ENCODE measurements at places on chromosomes 3 and 15.
A peak's percentile ranks its signal among the peaks of the same experiment; 100 is the strongest.

DNA sequence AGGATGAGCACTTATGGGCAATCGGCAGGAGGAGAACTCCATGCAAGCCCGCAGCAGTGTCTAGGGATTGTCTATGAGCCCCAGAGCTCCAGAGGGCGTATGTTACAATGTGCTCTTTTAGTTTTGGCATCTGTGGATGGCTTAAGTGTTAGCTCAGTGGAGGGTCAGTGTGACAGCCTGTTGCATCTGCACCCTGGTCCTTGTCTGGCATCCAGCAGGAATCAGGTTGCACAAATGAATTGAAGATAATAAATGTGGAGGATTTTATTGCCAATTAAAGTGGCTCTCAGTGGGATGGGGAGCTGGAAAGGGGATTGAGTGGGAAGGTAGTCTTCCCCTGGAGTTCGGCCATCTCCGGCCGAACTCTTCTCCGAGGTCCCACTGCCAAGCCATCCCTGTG, 11.8 kb upstream of the PRICKLE2 start:
- no peak for DNase-seq

GRCh38 chr15:57235873-57236272, 140.4 kb upstream of the CGNL1 start:
- DNase-seq = no peak

GRCh38 chr3:11655196-11655928, 11.6 kb upstream of the VGLL4 start:
- DNase-seq = no peak

DNA sequence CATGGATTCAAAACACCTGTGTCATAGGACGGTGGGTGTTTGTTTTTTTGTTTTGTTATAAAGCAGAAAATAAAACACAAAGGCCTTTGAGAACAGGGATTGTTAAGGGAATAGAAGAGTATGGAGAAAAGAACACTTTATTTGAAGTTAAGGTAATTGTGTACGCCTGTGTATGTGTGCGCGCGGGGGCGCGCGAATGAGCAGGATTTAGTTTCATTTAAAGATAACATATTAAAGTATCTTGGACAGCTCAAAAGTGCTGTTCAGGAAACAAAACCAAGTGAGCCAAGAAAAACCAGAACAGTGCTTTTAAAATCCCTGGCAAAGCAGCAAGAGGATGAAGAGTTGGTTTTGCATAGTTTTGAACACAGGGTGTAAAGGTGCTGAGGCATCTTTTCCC, 1.9 kb downstream of the CPNE4 start:
- no peak for DNase-seq

- DNase-seq = no peak
Measured at GRCh38 chr15:73822998-73823397, 50.4 kb upstream of the TBC1D21 start.

DNA sequence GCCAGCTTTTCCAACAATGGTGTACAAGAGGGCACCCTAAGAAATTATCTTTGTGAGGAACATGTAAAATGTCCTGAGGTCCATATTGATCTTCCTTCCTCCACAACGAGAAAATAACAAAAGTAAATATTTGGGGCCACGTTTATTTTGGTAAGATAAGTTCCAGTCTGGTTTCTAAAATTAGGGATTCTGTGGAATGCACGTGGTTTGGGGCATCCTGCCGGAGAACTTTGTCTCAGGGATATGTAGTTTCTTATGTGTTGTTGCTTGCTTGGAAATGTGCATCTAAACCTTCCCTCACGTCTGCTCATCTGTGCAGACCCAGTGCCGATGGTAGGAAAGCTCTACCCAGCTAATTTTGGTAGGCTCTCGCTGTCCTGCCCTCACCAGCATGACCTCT, 62.8 kb downstream of the CTDSPL start:
- DNase-seq = no peak

- no peak for DNase-seq
Measured at GRCh38 chr15:27175472-27176153, 204.6 kb downstream of the GABRG3 start.

DNA sequence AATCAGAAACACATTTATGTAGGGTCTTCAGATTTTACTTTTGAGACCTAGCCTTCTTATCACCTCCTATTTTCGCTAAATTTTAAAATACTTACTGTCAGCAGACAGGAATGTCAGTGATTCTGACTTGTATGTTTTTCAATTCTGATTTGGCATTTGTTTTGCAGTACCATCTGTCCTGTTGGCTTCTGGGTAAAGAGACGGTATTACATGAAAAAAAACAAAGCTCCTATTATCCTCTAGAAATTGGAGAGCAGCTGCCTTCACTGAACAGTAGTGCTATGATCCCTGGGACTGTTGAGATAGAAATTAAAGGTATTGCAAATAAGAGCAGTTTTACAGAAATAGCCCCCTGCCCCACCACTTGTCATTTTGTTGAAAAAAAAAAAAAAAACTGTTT, 8.4 kb downstream of the ARMC8 start:
- DNase-seq = no peak

DNA sequence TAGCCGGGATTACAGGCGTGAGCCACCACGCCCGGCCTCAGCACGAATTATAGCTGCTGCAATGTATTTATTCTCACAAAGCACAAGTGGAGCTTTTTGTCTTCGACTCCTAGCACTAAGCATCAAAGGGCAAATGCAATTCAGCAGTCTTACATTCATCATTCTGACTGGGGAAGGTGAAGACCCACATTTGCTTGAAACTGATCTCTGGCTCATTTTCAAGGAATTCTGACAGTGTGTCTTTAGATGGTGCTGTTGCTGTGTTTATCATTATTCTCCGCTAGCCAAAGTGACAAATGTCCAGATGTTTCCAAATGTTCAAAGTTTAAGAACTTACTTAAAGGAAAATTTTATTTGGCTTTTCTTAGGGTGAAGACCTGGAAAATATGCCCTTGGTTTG, 55.9 kb downstream of the SGO1 start:
- no peak for DNase-seq

- no peak for DNase-seq
Measured at GRCh38 chr3:8359133-8359532, 142.5 kb upstream of the LMCD1 start.

DNA sequence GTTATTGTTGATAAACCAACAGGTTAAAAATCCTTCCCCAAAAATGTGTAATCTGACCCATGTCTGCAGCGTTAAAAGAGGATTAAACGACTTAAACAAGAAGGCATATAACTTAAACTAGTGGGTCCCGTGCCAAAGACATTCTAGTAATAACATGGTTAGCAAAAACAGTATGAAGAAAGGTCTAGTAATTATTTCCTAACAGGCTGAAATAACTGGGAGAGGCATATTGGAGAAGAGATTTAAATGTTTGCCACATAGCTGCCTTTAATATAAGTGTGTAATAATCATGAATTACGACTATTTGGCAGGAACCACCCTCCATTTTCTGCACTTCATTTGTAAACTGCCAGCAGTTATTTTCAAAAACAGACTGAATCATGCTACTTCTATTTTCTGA, 67.7 kb upstream of the CSPG5 start:
- DNase-seq = no peak

DNA sequence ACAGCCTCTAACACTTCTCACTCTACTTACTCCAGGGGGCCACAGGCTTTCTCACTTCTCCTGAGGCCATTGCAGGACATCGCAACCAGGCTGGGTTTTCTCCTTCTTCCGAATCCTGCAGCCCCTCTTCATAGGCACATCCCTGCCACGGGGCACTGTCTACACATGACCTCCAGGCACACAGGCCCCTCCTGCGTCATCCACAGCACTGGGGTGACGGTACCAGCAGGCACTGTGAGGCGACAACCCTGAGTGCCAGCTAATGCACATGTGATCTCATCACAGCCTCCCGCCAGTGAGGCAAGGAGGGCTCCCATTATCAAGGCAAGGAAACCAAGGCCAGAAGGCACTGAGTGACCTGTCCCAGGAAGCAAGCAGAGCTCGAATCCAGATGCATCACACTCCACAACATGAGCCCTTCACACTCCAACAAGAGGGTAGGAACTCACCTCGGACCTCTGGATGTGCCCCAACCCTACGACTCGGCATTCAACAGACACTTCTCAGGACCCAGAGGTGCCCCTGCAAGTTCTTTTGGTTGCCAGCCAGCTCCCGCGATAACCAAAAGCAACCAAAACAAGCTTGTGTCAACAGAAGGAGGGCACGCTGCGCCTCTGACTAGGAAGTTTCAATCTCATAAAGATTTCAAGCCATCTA, 16.7 kb downstream of the FAM174B start:
- DNase-seq = no peak

- no peak for DNase-seq
Measured at GRCh38 chr3:152960684-152961083, 125.8 kb downstream of the P2RY1 start.

GRCh38 chr3:123085293-123085931, 18.6 kb downstream of the PDIA5 start:
- no peak for DNase-seq

DNA sequence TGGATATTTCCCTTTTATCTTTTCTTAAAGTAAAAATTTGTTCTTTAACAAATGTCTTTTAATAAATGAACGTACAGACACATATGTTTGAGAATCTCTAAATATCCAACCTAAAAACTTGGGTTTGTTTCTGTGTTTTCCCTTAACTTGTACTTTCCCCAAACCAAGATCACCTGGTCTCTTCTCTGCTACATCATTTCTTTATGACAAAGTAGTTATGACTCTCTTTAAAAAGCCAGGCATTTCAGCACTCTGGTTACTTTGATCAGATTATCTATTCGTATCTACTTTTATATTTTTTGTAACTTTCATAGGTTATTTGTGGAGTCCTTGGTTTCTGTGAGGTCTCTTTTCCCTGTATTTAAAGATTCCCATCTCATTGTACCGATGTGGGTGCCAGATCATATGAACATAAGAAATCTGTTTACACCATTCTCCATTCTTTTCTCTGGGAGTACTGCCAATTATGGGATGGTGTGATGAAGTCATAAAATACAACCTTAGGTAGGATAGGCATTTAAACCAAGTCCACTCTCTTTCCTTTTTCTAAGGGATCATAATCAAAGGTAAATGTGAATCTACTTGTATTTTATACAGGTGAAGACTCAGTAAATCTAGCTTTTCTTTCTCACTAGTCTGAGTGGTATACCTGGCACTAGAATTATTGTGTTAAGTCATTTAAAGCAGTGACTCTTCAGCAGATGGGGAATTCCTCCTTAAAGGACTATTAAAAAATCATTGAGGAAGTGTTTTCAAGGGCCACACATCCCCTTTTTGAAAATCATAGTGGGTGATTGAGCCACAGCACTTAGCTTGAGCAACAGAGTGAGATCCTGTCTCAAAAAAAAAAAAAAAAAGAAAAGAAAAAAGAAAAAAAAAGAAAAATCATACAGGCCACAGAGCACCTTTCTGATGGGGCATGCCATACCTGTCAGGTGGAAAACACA, 12.4 kb upstream of the NFKBIZ start:
- DNase-seq = no peak

GRCh38 chr15:98914626-98915025, 93.0 kb downstream of the PGPEP1L start:
- DNase-seq = no peak

DNA sequence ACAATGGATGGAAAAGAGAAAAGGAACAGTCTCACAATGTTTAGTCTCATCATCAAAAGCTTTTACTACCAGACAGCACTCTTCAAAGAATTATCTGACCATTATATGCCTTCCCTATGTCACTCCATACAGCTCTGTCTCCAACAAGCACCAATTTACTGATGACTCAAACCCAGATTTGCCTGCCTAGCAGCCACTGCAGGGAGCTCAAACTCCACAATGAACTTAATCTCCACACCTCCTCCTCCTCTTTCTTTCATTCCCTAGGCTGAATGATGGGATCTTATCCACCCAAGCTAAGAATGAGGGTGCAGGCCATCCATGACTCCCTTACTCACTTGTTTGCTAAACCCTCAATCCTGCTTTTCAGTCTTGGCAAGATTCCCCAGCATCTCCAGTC, 45.5 kb downstream of the NBEAL2 start:
- DNase-seq = no peak

- DNase-seq = no peak
Measured at GRCh38 chr3:127792541-127793292, 29.6 kb downstream of the MGLL start.

DNA sequence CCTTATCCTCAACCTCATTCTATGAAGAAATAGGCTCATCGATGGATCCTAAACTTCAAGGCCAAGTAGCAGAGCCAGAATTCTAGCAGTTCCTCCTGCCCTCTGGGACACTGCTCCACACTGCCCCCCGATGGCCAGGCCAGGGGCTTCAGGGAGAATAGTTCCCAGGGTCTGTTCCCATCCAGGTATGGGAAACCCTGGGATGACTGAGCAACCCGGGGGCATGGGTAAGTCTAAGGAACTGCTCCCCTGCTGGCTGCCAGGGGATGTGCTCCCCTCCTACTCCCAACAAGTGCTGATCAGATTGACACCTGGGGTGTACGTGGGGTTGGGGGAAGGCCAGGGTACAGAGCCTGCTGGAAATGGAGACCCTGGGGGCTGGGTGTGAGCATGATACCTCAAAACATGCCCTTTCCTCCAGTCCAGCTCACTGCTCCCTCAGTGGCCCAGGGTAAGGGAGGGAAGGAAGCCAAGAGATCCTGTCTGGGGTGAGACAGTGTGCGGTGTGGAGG, 7.6 kb downstream of the ULK3 start:
- no peak for DNase-seq

- peak; percentile 51 for DNase-seq
Measured at GRCh38 chr3:136818191-136818768, 646 bp upstream of the SLC35G2 start.

- no peak for DNase-seq
Measured at GRCh38 chr3:101667331-101667730, 9.6 kb downstream of the ZBTB11 start.

DNA sequence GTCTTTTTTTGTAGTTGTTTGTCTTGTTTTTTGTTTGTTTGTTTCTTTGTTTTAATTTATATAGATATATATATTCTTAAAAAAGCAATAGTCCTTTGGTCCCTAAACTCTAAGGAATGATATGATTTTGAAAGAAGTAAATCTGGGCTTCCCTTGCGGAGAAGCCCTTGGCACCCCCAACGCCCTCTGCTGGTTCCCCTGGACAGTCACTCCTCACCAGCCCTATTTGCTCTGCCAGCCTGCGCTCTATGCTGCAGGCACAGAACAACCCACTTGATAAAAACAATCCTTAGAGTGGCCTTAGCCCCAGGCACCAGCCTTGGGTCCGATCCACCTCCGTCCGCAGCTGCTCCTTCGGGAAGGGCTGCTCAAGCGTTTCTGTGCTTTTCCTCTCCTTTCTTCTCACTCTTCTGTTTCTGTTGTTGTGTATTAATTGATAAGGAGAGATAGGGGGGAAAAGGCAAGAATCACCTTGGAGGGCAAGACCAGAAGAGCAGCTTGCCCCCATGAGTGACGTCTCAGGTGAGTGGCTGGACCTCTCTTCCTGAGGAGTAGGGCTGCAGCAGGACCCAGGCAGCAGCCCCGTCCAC, 13.7 kb upstream of the PARP6 start:
- DNase-seq = no peak

- DNase-seq = no peak
Measured at GRCh38 chr3:106826791-106827311, 550.4 kb upstream of the CCDC54 start.

GRCh38 chr3:139113231-139113992, 68.7 kb upstream of the PRR23C start:
- DNase-seq = no peak

GRCh38 chr15:84834229-84834955, 17.2 kb downstream of the ALPK3 start:
- DNase-seq = no peak

GRCh38 chr3:114884213-114884923, 262.7 kb downstream of the ZBTB20 start:
- no peak for DNase-seq
